ENCODE measurements at places on chromosomes 11 and 22. TPM values are rescaled to one million over a fixed set of nuclear protein-coding genes. Genes with fewer than 3 reads are reported as not detected.

The H19 gene
- total RNA-seq = 85.4 TPM

DNA sequence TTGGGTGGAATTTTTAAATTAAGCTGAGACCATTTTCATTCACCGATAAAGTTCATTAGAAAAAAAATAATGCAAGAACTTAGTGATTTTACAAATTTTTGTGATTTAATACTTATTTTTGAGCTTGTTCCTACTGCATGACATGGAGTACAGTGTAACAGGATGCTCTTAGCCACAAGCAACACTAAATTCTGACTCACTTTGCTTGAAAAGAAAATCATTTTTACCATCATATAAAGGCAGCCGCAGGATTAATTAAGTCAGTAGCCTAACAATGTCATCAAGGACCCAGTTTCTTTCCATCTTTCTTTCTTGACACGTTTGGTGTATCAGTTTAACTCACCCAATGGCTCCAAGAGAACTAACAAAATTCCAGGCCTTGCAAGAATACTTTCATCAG is 540.3 kb upstream of the LUZP2 start:
- H3K27ac ChIP-seq = no peak overlapping the region
- no peaks in the 10 kb centered on the region for H3K27me3 ChIP-seq
- no peaks in the 10 kb centered on the region for H3K36me3 ChIP-seq
- no peak overlapping the region for H3K4me3 ChIP-seq
- no peak for DNase-seq

GRCh38 chr11:116240710-116241109 is 532.1 kb downstream of the BUD13 start:
- H3K27ac ChIP-seq = no peak overlapping the region
- H3K4me1 ChIP-seq = no peaks in the 10 kb centered on the region
- no peak overlapping the region for H3K4me3 ChIP-seq
- DNase-seq = no peak
- no peaks in the 10 kb centered on the region for H3K27me3 ChIP-seq
- H3K36me3 ChIP-seq = no peaks in the 10 kb centered on the region

GRCh38 chr22:44972363-44973083 is 37.3 kb downstream of the PHF21B start:
- no peak overlapping the region for H3K4me3 ChIP-seq
- no peaks in the 10 kb centered on the region for H3K27me3 ChIP-seq
- H3K36me3 ChIP-seq = no peaks in the 10 kb centered on the region
- DNase-seq = no peak

GRCh38 chr22:50311606-50312351 is 4.3 kb upstream of the PLXNB2 start:
- H3K27me3 ChIP-seq = no peaks in the 10 kb centered on the region
- H3K27ac ChIP-seq = no peak overlapping the region
- no peak for DNase-seq
- no peaks in the 10 kb centered on the region for H3K36me3 ChIP-seq
- H3K4me1 ChIP-seq = peaks cover 6% of the 10 kb centered on the region

DNA sequence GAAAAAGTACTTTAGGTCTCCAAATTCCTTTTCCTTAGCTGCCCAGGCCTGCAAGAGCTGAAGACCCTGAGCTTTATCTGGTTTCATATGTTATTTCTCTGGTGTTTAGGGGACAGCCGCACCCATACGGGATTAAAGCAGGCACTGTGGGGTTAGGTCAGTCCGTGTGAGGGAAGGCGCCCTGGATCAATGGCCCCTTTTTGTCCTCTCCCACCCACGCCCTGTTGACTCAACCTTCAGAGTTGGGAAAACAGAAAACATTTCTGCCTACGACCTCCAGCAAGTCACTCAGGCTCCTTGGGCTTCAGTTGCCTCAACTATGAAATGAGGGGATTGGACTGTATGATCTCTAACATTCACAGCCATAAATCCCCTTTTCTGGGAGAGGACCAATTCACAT is 55.2 kb upstream of the BARX2 start:
- no peaks in the 10 kb centered on the region for H3K36me3 ChIP-seq
- DNase-seq = no peak
- H3K4me3 ChIP-seq = no peak overlapping the region
- H3K4me1 ChIP-seq = no peaks in the 10 kb centered on the region

DNA sequence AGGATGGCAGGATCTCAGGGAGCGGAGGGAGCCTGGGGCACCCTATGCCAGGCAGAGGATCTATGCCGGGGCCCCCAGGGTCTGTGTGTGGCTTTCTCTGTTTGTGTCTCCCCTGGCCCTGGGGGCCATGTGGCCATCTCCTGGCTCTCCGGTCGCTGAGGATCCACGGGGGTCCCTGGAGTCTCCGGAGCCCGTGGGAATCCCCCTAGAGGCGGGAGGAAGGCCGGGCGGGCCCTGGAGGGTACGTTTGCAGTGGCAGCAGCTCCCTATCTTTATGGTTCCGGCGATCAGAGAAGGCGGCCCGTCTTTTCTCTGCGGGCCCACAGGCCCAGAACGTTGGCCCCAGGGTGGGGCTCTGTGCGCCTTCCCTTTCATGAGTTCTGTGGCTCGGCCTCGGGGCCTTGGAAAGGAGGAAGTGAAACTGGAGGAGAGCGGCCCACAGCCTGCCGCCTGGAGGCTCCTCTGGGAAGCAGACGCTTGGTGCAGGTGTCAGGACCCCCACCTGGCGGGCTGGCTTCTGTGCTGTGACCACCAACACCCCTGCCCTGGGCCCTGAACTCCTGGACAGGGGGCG is 82.1 kb downstream of the KCNQ1 start:
- DNase-seq = no peak
- H3K4me1 ChIP-seq = no peaks in the 10 kb centered on the region
- no peak overlapping the region for H3K27ac ChIP-seq
- H3K36me3 ChIP-seq = no peaks in the 10 kb centered on the region
- no peak overlapping the region for H3K4me3 ChIP-seq

The C11orf87 gene
- total RNA-seq = not detected

DNA sequence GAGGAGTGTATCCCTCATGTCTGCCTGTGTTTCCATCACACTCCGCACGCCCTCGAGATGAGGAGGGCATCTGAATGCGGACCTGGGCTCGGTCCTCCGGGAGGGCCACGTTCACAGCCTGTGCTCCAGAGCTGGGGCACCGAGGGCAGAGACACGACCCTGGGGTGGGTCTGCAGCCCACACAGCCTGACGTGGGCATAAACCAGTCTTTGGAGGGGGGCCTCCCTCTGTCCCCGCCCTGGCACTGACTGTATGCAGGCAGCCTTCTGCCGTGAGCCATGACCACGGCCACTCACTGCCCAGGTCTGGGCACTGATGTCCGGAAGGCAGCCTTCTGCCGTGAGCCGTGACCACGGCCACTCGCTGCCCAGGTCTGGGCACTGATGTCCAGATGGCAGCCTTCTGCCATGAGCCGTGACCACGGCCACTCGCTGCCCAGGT is 1425.1 kb downstream of the BRD1 start:
- no peak overlapping the region for H3K27ac ChIP-seq
- no peaks in the 10 kb centered on the region for H3K27me3 ChIP-seq
- no peaks in the 10 kb centered on the region for H3K4me1 ChIP-seq

The TMEM45B gene
- total RNA-seq = not detected

DNA sequence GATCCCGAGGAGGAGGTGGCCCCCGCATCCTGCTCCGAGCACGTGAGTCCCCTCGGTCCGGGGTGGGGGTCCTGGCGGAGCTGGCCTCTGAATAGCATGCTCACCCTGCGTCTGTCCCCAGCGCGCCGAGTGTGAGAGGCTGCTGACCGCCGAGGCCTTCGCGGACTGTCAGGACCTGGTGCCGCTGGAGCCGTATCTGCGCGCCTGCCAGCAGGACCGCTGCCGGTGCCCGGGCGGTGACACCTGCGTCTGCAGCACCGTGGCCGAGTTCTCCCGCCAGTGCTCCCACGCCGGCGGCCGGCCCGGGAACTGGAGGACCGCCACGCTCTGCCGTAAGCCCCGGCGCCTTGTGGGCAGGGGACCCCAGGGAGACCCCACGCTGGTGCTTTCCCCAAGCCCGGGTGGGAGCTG is 3.5 kb downstream of the MUC2 start:
- H3K27me3 ChIP-seq = no peaks in the 10 kb centered on the region
- no peak overlapping the region for H3K4me3 ChIP-seq
- no peaks in the 10 kb centered on the region for H3K4me1 ChIP-seq
- no peak overlapping the region for H3K27ac ChIP-seq

The APOA4 gene
- total RNA-seq = not detected

DNA sequence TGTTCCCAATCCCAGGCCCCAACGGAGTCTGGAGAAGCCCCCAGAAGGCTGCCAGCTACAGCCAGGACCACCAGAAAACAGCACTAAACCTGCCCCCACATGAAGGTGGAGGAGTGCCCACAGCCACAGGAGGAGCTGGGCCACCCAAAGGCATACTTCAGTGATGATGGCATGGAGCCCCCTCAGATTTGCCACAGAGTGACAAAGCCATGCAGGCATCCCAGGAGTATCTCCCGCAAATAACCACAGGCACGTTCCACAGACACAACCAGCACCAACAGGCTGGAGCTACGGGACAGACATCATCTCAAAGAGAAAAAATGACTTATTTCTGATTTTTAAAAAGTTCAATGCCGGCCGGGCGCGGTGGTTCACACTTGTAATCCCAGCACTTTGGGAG is 10.6 kb downstream of the CARS1 start:
- no peak overlapping the region for H3K4me3 ChIP-seq
- H3K27me3 ChIP-seq = no peaks in the 10 kb centered on the region
- peaks cover 7% of the 10 kb centered on the region for H3K36me3 ChIP-seq
- DNase-seq = no peak

GRCh38 chr11:61905801-61906521 is 11.4 kb downstream of the RAB3IL1 start:
- no peak overlapping the region for H3K4me3 ChIP-seq
- no peaks in the 10 kb centered on the region for H3K27me3 ChIP-seq
- peaks cover 5% of the 10 kb centered on the region for H3K4me1 ChIP-seq
- peaks cover 18% of the 10 kb centered on the region for H3K36me3 ChIP-seq

All from thoracic aorta (tissue), 2 donors.